Psoas muscle (tissue), 8 donors: ENCODE measurements at places on chromosomes 7 and 10. TPM values are rescaled to one million over a fixed set of nuclear protein-coding genes. Genes with fewer than 3 reads are reported as not detected.

The SYT15B gene
- total RNA-seq, result not detected

GRCh38 chr7:109179601-109180000 lies 609.9 kb downstream of the DNAJB9 start:
- H3K4me3 ChIP-seq, result no peak overlapping the region
- no peak for DNase-seq
- no peaks in the 10 kb centered on the region for H3K27me3 ChIP-seq

DNA sequence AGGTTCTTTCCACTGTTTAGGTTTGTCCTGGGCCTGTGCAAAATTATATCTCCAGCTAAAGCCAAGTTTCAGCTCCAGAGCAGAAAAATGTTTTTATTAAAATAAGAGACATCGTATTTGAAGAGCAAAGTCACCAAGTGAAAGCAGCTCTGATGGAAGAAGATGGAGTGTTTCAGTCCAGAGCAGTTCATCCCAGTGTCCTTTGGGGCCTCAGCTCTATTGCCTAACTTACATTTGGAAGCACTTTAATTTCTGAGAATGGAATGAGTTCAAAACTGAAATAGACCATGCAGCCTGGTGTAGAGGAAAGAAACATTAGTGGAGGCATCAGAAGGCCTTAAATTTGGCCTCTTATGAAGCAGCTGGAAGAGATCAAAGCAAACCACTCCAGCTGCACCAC lies 545.2 kb downstream of the SORCS1 start:
- DNase-seq, result no peak
- H3K27me3 ChIP-seq, result no peaks in the 10 kb centered on the region
- no peaks in the 10 kb centered on the region for H3K36me3 ChIP-seq
- no peak overlapping the region for H3K4me3 ChIP-seq
- H3K4me1 ChIP-seq, result no peaks in the 10 kb centered on the region
- H3K27ac ChIP-seq, result no peak overlapping the region

DNA sequence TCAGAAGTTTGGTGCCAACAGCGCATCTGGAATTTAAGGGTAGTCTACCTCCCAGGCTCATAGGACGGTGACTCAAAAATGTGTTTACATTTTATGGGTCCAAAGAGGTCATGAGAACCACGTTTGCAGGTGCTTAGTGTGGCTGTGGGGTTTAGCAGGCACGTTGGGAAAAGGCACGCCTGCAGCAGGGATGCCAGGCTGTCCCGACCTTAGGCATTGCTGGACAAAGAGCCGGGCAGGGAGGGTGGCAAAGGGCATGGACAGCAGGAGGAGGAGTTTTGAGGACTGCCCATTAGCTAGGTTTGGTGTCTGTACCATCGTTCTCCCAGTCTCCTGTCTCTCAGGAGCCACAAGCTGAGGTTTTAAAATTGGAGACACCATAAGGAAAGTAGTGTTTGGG lies 104.4 kb downstream of the TRRAP start:
- peaks cover 100% of the 10 kb centered on the region for H3K36me3 ChIP-seq
- no peaks in the 10 kb centered on the region for H3K27me3 ChIP-seq
- no peak for DNase-seq
- H3K4me1 ChIP-seq, result no peaks in the 10 kb centered on the region
- H3K27ac ChIP-seq, result no peak overlapping the region

GRCh38 chr10:124308056-124308645 lies 110.6 kb downstream of the OAT start:
- no peak overlapping the region for H3K27ac ChIP-seq
- no peak overlapping the region for H3K4me3 ChIP-seq
- no peaks in the 10 kb centered on the region for H3K4me1 ChIP-seq
- no peaks in the 10 kb centered on the region for H3K27me3 ChIP-seq
- DNase-seq, result no peak
- no peaks in the 10 kb centered on the region for H3K36me3 ChIP-seq

- H3K27me3 ChIP-seq, result no peaks in the 10 kb centered on the region
- no peak overlapping the region for H3K27ac ChIP-seq
- no peak for DNase-seq
- H3K4me3 ChIP-seq, result no peak overlapping the region
- H3K36me3 ChIP-seq, result peaks cover 2% of the 10 kb centered on the region
Observed at GRCh38 chr10:99796928-99797327, 14.5 kb downstream of the ABCC2 start.

DNA sequence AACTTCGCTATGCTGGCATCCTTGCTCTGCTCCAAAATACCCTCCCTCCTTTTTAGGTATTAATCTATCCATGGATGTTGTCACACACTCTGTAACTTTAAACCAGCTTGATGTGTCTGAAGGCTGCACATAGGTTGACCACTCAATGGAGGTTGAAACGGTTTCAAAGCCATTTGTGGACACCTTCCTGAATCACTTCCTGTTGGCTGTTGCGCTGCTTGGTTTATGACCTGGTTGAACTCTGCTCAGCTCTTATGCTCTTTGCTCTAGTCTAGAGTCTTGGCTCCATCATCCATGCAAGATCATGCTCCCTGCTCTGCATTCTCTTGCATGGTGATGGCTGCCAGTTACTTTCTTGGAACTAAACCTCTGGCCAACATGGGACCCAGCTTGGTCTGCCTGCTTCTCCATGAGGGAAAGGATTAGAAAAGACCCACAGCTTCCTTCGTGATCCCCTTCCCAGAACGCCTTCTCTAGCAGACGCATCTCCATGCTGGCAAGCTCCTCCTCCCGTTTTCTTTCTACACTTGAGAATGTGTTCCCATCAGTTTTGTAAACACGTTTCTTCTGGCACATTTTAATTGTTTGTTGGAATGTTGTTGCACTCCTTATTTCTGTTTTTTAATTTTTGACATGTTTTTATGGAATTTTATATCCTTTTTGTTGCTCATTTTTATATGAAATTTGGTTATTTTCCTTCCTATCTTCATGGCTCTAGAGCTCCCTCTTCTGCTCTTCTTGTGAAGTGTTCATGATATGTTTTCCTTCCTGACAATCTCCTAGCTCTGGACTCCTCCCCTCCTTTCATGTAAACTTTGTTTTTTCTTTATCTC lies 149.8 kb downstream of the XPNPEP1 start:
- H3K27ac ChIP-seq, result no peak overlapping the region
- H3K36me3 ChIP-seq, result no peaks in the 10 kb centered on the region
- no peaks in the 10 kb centered on the region for H3K4me1 ChIP-seq
- DNase-seq, result no peak
- no peaks in the 10 kb centered on the region for H3K27me3 ChIP-seq

The TYSND1 gene
- total RNA-seq, result 2.4 TPM

DNA sequence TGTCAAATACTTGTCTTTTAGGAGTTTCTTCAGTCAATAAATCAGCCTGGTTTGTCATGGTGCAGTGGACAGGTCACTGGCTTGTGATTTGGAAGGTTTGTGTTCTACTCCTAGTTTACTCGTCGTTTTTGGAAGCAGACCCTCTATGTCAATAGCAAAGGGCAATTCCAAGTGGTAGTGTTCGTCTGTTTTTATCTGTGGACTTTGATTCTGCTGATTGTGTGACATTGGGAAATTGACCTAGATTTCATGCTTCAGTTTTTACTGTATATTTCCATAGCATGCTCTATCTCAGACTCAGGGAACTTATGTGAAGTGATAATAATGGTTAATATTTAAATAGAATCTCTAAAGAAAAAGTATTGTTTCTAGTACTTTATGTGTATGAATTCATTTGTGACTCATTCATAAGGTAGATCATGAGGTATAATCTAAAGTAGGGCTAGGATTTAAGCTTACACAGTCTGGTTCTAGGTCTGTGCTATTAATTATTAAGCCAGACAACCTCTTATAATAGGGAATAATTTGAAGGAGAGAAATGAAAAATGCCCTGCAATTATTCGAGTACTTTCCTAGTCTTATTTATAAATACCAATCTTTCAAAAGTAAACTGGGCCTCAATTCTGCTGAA lies 198.1 kb downstream of the REEP3 start:
- H3K27ac ChIP-seq, result no peak overlapping the region
- H3K4me1 ChIP-seq, result peaks cover 5% of the 10 kb centered on the region
- no peaks in the 10 kb centered on the region for H3K36me3 ChIP-seq
- DNase-seq, result no peak

GRCh38 chr10:2476218-2476811 lies 591.0 kb upstream of the PFKP start:
- no peak for DNase-seq
- H3K4me1 ChIP-seq, result no peaks in the 10 kb centered on the region
- no peaks in the 10 kb centered on the region for H3K27me3 ChIP-seq
- H3K36me3 ChIP-seq, result no peaks in the 10 kb centered on the region

GRCh38 chr7:11726794-11727155 lies 105.2 kb downstream of the THSD7A start:
- H3K36me3 ChIP-seq, result no peaks in the 10 kb centered on the region
- H3K27me3 ChIP-seq, result no peaks in the 10 kb centered on the region
- no peak overlapping the region for H3K27ac ChIP-seq
- no peaks in the 10 kb centered on the region for H3K4me1 ChIP-seq
- DNase-seq, result peak; percentile 56

GRCh38 chr10:26622891-26623290 lies 74.6 kb upstream of the PDSS1 start:
- no peak for DNase-seq
- no peaks in the 10 kb centered on the region for H3K36me3 ChIP-seq
- H3K4me1 ChIP-seq, result no peaks in the 10 kb centered on the region
- no peak overlapping the region for H3K27ac ChIP-seq
- peaks cover 20% of the 10 kb centered on the region for H3K27me3 ChIP-seq

DNA sequence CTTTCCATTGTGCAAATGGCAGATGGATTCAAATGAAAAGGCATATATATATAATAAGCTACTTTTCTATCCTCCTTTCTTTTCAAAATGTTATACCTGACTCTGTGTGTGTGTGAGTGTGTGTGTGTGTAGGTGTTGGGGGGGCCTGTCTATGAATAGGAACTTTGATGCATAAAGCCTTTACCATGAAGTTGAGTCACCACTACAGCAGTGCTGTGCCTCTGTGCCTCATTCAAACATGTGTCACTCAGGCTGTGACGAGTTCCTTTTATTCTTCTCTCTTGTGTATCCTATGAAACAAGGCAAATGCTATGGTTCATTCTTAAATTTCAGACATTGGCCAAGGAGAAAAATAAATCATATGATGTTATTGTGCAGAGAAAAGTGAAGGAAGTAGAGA lies 52.7 kb upstream of the DKK1 start:
- no peaks in the 10 kb centered on the region for H3K36me3 ChIP-seq
- H3K4me1 ChIP-seq, result peaks cover 27% of the 10 kb centered on the region
- H3K27me3 ChIP-seq, result no peaks in the 10 kb centered on the region
- DNase-seq, result no peak
- no peak overlapping the region for H3K27ac ChIP-seq

GRCh38 chr7:156659961-156660360 lies 19.4 kb downstream of the RNF32 start:
- H3K4me1 ChIP-seq, result no peaks in the 10 kb centered on the region

The SEC31B gene
- 6.7 TPM for total RNA-seq

The IFIT1B gene
- not detected for total RNA-seq

The TDRD1 gene
- 0.26 TPM for total RNA-seq

DNA sequence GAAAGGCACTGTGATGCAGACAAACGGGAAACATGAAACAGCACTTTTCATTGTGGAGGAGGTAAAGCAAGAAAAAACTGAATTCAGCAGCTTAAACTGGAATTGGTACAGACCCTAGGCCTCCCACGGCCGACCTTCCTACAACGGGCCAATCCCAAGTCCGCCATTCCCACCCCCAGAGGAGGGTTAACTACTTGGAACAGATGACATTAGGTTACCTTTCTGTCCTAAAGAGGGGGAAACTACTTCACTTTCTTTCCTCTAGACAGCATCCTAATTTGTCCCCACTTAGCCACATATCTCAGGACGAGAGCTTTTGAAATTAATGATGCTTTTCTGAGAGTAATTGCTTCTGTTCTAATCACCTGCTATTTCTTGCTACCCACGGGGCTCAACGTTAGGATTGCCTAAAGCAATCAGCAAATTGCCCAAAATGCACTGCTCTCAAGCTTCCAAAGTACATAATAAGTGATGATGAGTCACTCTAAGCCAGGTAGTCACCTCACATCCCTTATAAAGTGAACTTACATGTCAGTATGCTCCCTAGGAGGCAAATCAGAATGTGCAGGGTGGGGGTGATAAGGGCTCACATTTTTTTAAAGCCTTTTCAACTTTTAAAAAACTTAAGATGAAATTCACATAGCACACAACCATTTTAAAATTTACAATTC lies 36.7 kb downstream of the LSM5 start:
- no peaks in the 10 kb centered on the region for H3K27me3 ChIP-seq
- H3K36me3 ChIP-seq, result no peaks in the 10 kb centered on the region
- H3K4me3 ChIP-seq, result no peak overlapping the region
- H3K4me1 ChIP-seq, result no peaks in the 10 kb centered on the region
- DNase-seq, result no peak

The GPR37 gene
- total RNA-seq, result 0.09 TPM

DNA sequence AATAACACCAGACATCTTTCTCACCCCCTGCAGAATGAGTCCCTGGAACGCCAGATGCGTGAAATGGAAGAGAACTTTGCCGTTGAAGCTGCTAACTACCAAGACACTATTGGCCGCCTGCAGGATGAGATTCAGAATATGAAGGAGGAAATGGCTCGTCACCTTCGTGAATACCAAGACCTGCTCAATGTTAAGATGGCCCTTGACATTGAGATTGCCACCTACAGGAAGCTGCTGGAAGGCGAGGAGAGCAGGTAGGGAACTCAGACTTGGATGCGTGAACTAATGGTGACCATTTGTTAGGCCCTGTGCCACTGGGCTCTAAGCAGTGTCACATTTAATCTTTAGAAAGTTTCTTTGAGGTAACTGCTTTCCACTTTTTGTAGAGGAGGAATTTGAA lies 7.1 kb downstream of the VIM start:
- no peak for DNase-seq
- H3K4me1 ChIP-seq, result peaks cover 40% of the 10 kb centered on the region
- peaks cover 3% of the 10 kb centered on the region for H3K36me3 ChIP-seq
- H3K27me3 ChIP-seq, result peaks cover 3% of the 10 kb centered on the region
- H3K27ac ChIP-seq, result no peak overlapping the region
- H3K4me3 ChIP-seq, result peak overlapping the region; percentile 80

The SLC26A4 gene
- 0.08 TPM for total RNA-seq

The ZNF804B gene
- total RNA-seq, result not detected

- H3K36me3 ChIP-seq, result peaks cover 11% of the 10 kb centered on the region
- H3K4me1 ChIP-seq, result no peaks in the 10 kb centered on the region
Observed at GRCh38 chr7:23709081-23709750, 803 bp upstream of the STK31 start.

DNA sequence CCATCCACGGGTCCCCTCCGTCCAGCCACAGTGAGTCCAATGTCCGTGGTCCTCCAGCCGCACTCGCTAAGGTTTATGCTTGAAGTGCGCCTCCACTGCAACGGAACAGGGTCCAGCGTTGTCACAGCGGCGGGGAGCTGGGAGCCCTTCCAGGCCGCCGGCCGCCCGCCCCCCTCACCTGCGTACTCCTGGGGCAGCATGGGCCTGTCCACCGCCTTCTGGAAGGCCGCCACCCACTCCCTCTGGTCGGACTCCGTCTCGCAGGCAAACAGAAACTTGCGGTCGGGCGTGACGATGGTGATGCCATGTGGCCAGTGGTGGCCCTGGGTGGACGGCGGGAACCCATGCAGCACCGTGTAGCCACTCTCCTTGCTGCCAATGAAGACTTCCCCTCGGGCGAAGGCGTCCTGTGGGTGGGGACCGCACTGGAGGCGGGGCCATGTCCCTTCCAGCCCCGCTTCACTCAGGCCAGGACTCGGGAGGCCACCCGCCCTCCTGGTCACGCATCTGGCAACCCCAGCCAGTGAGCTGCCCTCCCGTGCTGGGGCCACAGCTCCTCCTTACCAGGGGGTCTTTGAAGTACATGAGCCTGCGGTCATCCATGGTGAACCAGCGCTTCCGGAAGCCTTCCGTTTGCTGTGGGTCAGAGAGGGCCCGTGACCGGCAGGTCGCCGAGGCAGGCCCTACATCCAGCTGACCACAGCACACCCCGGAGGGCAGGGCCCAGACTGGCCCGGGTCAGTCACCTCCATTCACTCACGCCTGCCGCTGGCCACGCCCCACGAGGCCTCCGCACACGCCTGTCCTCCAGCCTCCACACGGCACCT lies 22.7 kb downstream of the GET4 start:
- H3K27me3 ChIP-seq, result peaks cover 14% of the 10 kb centered on the region
- no peak overlapping the region for H3K4me3 ChIP-seq
- peak; percentile 58 for DNase-seq
- H3K27ac ChIP-seq, result no peak overlapping the region
- no peaks in the 10 kb centered on the region for H3K4me1 ChIP-seq

The LIPF gene
- total RNA-seq, result not detected
